DMS 273 treated with DMSO at 0.1 percent for 48 hours (cell line): ENCODE measurements at places on chromosomes 5 and 9.

DNA sequence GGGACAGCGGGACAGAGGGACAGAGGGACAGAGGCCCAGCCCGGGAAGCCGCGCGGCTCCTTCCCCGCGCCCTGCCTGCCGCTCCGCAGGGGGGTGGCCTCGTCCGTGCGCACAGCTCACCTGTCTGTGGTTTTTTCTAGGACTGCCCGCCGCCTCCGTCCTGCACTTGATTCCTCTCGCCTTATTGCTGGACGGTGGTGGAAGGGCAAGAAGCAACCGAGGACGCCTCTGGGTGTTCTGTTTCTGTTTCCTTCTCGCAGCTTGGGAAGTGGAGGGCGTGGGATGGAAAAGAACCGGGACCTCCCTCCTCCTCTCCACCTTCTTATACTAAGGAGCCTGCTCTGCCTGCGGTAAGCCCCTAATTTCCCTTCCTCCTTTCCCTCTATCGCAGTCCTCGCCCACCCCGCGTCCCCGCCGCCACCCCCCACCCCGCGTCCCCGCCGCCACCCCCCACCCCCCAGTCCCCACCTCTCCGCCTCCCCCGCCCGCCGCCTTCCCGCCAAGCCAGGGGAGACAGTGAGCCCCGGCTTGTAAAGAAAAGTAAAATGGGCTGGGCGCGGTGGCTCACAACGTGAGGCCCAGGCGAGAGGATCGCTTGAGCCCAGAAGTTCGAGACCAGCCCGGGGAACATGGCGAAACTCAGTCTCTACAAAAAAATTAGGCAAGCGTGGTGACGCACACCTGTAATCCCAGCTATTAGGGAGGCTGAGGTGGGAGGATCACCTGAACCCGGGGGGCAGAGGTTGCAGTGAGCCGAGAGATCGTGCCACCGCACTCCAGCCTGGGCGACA lies 9.6 kb upstream of the FLT4 start:
- no peak for DNase-seq

DNA sequence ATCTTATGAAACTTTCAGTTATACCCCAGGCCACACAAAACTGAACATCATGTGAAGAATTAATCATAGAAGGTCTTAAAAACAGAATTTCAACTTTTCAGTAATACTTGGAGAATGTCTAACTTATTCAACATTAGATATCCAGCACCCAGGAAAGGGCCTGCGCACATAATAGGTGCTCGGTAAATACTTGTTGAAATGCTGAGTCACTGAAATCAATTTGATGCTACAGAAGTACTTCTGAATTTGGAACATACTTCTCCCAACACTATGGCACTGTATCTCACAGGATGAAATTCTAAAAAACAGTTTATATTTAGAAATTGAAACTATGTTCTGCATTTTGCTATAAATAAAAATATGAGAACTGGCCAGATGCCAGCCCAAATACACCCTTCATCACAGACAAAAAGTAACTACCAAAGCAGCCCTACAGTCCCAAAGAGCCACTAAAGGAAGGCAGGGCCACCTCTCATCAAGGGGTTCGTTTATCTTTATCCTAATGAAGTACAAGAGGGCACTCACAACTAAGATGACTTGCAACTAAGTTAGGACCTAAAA lies 26.5 kb downstream of the MRPS27 start:
- no peak for DNase-seq

- DNase-seq = no peak
These were observed 267.8 kb upstream of the NREP start for GRCh38 chr5:112024769-112025168.

DNA sequence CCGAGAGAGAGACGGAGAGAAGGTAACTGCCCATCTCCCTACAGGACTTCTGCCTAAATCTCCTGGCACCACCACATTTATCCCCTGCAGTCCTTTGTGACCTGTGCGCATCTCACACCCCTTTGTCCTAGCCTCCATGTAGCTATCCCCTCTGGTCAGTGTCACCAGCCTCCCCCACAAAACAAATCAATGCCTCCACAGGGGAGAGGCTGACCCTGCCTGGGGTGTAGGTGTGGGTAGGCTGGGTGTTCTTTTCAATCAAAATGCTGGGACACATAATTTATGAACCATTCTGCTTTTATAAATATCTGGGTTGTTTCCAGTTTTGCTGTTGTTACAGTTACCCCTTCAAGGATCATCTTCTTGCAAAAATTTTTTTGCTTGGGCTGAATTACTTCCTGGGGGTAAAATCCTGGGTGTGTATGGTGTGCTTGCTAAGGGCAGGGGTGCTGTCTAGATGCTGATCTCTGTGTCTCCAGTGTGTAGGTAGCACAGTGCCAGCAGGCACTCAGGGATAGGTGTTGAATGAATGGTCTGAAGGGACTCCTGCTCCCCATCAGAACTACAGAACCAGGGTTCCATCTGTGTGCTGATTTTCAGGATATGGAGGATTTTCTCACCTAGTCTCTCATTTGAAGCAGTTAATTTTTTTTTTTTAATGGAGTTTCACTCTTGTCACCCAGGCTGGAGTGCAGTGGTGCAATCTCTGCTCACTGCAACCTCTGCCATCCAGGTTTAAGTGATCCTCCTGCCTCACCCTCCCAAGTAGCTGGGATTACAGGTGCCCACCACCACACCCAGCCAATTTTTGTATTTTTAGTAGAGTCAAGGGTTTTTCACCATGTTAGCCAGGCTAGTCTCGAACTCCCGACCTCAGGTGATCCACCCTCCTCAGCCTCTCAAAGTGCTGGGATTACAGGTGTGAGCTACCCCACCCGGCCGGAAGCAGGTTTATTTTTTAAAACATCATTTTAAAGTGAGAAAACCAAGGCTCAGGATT lies at the start of gene GARIN3:
TSS of gene GARIN3 (minus strand) at position 51 of the 1,000 bp plus-strand sequence. CDS start 96 bp downstream, outside the sequence.
- no peak for DNase-seq

GRCh38 chr5:133108481-133108921 lies 56.7 kb downstream of the HSPA4 start:
- no peak for DNase-seq

DNA sequence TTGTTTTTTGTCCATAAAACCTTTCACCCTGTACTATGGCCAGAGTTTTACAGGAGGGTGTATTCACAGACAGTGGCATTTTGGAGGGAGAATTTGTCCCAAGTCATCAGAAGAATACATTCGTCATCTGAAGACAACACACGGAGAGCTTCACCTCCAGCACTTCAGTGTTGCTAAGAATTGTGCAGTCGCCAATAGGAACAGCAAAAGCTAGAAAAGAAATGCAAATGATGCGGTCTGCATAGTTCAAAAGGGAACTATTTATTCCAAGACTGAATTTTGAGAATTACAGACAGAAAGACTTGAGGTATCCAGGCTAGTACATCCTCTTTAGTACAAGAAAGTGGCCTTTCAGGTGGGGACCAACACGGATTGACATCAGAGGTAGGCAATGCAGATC lies 399.2 kb upstream of the KIF2A start:
- DNase-seq = no peak

DNA sequence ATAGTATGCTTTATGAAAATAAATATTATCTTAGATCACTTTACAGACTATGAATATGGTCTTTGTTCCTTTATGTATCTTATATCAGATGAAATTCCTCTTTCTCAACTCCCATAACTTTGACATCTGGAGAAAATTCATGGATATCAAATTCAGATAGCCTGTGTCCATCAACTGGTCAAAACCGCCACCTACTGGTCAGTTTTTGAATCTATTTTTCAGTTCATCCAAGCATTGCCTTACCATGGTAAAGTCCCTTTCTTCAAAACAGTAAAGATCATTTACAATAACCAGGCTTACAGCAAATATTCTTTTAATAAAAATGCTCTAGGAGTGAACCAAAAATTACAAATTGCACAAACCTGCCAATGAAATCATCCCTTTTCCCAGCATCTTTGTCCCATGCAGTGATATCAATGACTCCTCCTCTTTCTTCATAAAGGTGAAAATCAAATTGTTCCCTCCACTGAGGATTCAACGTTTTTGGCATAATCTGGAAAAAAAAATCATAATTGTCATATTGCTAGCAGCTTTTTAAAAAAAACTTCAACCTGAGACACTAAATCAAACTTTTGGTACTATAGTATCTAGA lies 290.5 kb downstream of the SLF1 start:
- no peak for DNase-seq

GRCh38 chr9:106800701-106801270 lies 62.2 kb upstream of the ZNF462 start:
- DNase-seq = no peak

- no peak for DNase-seq
These were observed 191.3 kb downstream of the RGS3 start for GRCh38 chr9:113654605-113655428.

GRCh38 chr5:77304388-77304787 lies 93.9 kb downstream of the PDE8B start:
- DNase-seq = no peak

DNA sequence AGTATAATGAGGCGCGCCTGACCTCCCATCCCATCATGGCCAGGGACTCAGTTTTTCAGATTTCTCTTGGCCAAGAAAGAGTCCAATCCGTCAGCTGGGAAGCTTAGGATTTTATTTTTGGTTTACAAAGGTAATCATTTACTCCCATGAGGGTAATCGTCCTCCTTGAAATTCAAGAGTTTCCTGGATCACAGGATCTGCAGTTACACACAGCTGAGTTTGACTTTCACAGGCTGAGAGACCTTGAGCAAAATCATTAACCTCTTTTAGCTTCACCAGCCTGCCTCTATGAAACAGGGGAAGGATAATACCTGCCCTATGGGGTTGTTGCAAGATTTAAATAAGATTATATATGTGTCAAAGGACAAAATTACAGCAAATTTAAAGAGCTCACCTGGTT lies 15.4 kb upstream of the AK3 start:
- no peak for DNase-seq

- DNase-seq = peak; percentile 12
These were observed 207.6 kb upstream of the DMRTA1 start for GRCh38 chr9:22238809-22239684.

DNA sequence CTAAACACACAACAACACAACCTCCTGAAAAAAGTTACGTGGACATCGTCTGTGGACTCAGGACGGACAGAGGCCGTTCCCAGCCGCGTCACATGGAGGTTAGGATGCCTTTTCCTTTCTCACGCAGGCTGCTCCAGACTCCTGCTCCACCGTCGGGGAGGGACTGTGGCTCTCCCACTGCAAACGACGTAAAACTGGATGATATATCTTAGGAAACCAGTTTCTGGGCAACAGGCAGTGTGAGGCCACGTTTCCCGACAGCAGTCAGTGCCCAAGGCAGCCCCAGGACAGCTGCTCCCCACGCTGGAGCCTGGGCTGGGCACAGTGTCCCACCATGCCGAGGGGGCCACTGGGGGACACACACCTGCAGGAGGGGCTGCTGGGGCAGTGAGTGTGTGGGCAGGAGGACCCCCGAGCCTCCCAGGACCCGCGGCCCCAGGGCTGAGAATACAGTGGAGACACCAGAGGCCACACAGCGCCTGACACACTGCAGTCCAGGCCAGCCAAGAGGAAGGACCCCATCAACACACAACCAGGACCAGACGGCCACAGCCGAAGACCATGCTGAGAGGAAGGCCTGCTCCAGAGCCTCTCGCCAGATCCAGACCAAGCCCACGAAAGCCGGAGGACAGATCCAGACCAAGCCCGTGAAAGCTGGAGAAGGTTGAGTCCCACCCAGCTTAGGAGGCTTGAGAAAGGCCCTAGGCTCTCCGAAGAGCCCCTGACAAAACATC lies 26.2 kb downstream of the EXD3 start:
- DNase-seq = no peak

DNA sequence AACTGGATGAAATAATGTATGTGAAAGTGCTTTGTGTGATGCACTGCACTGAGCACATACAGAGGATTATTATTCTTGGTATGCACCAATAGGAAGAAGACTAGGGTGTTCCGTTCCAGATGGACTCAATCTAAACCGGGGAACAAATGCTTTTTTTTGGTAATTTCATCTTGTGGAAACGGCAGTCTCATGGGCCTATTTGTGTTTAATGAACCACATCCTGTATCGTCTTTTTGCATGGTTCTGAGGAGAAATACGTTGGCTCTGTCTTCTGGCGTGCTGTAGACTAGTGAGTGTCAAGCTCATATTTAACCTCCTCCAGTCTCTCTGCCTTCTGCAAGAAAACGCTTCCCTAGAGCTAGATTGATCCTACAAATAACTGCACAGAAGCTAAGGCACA lies 30.0 kb downstream of the TRIM32 start:
- no peak for DNase-seq

DNA sequence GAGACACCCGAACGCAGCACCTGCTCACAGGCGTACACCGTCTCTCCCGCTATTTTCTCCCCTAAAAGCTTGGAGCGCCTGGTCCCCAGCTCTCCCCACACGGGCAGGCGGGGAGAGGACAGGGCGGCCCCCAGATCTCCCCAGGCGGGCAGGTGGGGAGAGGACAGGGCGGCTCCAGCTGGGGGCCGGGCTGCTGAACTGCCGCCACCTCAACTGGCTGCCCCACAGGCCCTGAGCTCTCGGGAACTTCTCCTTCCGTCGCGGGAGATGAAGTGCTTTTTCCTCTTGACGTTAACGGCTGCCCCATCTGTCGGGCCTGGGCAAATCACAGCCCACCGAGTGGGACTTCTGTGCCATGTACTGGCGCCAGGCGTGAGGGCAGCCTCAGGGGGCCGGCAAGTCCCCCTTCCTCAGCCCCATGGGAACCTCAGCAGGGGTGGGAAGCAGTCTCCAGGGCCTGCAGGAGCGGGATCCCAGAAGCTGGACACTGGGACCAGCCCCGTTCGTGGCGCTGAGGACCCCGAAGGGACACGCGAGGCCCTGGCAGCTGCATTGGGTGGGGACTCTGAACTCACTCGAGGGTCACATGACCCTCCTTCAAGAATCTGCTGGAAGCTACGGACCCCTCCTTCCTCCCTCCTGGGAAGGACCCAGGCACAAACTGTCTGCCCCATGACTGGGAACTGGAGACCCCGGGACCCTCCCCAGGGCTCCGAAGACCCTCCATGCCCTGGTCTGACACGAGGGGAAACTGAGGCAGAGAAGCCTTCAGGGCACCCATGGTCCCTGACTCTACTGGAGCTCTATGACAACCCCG lies 5.7 kb upstream of the EGFL7 start:
- DNase-seq = no peak
